MG63 (cell line): ENCODE measurements at places on chromosomes 2 and 18. TPM values are rescaled to one million over a fixed set of nuclear protein-coding genes. Genes with fewer than 3 reads are reported as not detected.

DSG1 gene
- not detected in 2 replicates for total RNA-seq

SH3BP4 gene
- total RNA-seq: 34.2 and 39.5 TPM in 2 replicates

HYCC2 gene
- 0.62 and 0.86 TPM in 2 replicates for total RNA-seq

CIAO1 gene
- total RNA-seq: 76.2 and 103 TPM in 2 replicates

HNMT gene
- not detected in 2 replicates for total RNA-seq

MITD1 gene
- total RNA-seq: 29.7 and 50.8 TPM in 2 replicates

INPP5D gene
- not detected in 2 replicates for total RNA-seq

PPIL3 gene
- total RNA-seq: 56.5 and 155 TPM in 2 replicates

POTEI gene
- 0.10 and 0.13 TPM in 2 replicates for total RNA-seq
